ENCODE measurements at places on chromosomes 4 and X. TPM values are rescaled to one million over a fixed set of nuclear protein-coding genes. Genes with fewer than 3 reads are reported as not detected.
A peak's percentile ranks its signal among the peaks of the same experiment; 100 is the strongest.

ARHGAP10 gene
- total RNA-seq: 27.1 TPM

GRCh38 chrX:10851809-10852208 lies 231.4 kb upstream of the MID1 start:
- H3K4me1 ChIP-seq: no peaks in the 10 kb centered on the region
- H3K27ac ChIP-seq: no peak overlapping the region
- no peak overlapping the region for H3K4me3 ChIP-seq
- DNase-seq: no peak
- H3K36me3 ChIP-seq: no peaks in the 10 kb centered on the region

GABRG1 gene
- total RNA-seq: not detected

DNA sequence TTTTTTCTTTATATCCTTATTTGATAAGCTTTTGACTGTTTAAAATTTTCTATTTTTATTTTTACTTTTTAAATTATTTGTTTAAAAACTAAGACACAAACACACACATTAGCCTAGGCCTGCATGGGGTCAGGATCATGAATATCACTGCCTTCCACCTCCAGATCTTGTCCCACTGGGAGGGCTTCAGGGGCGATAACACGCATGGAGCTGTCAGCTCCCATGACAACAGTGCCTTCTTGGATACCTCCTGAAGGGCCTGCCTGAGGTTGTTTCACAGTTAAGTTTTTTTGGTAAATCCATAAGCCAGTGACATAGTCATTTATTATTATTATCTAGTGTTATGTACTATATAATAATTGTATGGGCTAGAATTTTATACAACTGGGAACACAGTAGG lies 85.4 kb upstream of the FAT1 start:
- no peaks in the 10 kb centered on the region for H3K36me3 ChIP-seq
- DNase-seq: no peak
- no peak overlapping the region for H3K27ac ChIP-seq
- H3K27me3 ChIP-seq: no peaks in the 10 kb centered on the region
- no peaks in the 10 kb centered on the region for H3K4me1 ChIP-seq

CORIN gene
- total RNA-seq: 0.08 TPM

DNA sequence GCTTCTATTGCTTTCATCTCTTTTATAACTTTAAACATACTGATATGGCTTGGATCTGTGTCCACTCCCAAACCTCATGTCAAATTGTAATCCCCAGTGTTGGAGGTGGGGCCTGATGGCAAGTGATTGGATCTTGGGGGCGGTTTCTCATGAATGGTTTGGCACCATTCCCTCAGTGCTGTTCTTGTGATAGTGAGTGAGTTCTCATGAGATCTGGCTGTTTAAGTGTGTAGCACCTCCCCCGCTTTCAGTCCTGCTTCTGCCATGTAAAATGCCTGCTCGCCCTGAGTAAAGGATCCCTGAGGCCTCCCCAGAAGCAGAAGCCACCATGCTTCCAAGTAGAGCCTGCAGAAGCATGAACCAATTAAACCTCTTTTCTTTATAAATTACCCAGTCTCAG lies 17.7 kb downstream of the MND1 start:
- no peaks in the 10 kb centered on the region for H3K4me1 ChIP-seq
- no peak overlapping the region for H3K4me3 ChIP-seq
- no peaks in the 10 kb centered on the region for H3K27me3 ChIP-seq
- no peak overlapping the region for H3K27ac ChIP-seq
- no peak for DNase-seq
- no peaks in the 10 kb centered on the region for H3K36me3 ChIP-seq

GRCh38 chr4:62560858-62561257 lies 1360.7 kb downstream of the ADGRL3 start:
- no peaks in the 10 kb centered on the region for H3K27me3 ChIP-seq
- H3K4me1 ChIP-seq: no peaks in the 10 kb centered on the region
- DNase-seq: no peak
- H3K4me3 ChIP-seq: no peak overlapping the region
- H3K36me3 ChIP-seq: no peaks in the 10 kb centered on the region

DNA sequence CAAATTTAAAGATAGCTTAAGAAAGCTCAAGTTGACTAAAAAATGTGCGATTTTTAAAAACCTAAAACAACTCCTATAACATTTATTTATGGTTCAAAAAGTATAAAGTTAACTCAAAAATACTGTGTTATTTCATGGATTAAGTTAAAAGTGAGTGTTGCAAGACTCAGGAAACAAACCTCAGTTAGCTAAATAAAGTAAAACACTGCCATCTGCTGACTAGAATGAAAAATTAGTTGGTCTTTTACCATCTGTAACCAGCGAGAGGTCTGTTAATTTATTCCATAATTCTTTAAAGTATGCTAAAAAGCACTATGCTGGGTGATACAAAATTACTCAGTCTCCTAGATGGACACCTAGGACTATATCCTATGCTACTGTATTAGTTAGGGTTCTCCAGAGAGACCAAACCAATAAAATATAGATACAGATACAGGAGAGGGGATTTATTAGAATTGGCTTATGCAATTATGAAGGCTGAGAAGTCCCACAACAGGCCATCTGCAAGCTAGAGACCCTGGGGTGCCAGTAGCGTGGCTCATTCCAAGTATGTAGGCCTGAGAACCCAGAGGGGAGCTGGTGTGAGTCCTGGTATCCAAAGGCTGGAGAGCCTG lies 4.9 kb upstream of the WDFY3 start:
- no peaks in the 10 kb centered on the region for H3K36me3 ChIP-seq
- no peaks in the 10 kb centered on the region for H3K27me3 ChIP-seq
- H3K4me3 ChIP-seq: no peak overlapping the region
- peaks cover 14% of the 10 kb centered on the region for H3K4me1 ChIP-seq
- no peak overlapping the region for H3K27ac ChIP-seq

- H3K4me1 ChIP-seq: no peaks in the 10 kb centered on the region
- DNase-seq: no peak
- H3K27me3 ChIP-seq: no peaks in the 10 kb centered on the region
- no peak overlapping the region for H3K4me3 ChIP-seq
- no peaks in the 10 kb centered on the region for H3K36me3 ChIP-seq
- no peak overlapping the region for H3K27ac ChIP-seq
These were observed 23.4 kb upstream of the SEC24B start for GRCh38 chr4:109410226-109410625.

DDX53 gene
- not detected for total RNA-seq

DNA sequence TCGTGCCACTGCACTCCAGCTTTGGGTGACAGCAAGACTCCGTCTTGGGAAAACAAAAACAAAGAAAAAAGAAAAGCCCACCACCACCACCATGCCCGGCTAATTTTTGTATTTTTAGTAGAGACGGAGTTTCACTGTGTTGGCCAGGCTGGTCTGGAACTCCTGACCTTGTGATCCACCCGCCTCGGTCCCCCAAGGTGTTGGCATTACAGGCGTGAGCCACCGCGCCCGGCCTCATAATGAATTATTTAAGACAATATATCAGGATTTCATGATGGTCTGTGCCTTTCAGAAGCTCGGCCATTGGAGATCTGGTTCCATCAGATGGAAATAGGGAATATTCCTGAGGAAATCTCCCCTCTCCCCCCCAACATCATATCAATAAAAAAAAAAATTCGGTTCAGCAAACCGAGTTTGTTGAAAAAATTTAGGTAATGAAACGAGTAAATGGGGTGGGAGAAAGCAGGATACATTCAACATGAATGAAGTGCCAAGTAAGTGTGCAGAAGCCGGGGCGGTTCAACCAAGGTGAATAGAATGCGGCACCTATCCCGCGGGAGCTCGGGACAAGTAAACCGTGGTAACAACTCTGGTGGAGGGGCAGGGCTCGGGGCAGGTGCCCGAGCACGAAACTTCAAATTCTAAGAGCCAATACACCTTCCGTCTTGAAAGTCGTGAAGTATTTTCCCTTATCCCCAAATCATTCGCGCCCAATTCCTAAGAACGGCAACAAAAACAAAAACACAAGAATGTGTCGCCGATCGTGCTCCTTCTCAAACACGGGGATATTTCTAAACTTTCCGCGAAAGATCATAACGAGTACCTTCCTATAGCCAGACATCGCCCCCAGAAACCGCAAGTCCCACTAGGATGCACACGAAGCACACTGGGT lies 773 bp upstream of the TXLNG start:
- no peak for DNase-seq
- peak overlapping the region; percentile 46 for H3K27ac ChIP-seq
- peaks cover 28% of the 10 kb centered on the region for H3K4me1 ChIP-seq
- H3K4me3 ChIP-seq: peak overlapping the region; percentile 65

- H3K27ac ChIP-seq: no peak overlapping the region
- H3K4me1 ChIP-seq: no peaks in the 10 kb centered on the region
- H3K4me3 ChIP-seq: no peak overlapping the region
- H3K36me3 ChIP-seq: no peaks in the 10 kb centered on the region
- H3K27me3 ChIP-seq: no peaks in the 10 kb centered on the region
These were observed 1657.4 kb upstream of the IGFBP7 start for GRCh38 chr4:58767598-58767997.

DNA sequence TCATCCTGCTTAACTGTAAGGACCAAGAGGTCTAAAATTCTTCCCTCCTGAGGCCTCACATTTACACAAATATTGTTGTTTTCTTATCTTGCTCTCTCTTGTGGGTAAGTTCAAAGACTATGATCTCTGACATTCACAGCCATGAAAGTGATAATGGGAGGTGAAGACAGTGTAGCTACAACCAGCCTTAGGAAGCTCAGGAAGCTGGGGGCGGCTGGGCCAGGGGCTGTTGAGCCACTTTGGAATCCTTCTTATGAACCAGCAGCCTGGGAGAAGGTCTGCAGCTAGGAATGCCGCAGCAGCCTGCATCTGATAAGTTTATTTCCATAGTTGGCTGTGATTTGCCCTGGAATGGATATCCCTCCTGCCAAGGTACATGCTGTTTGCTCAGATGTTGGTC lies 316.2 kb downstream of the STIM2 start:
- no peaks in the 10 kb centered on the region for H3K4me1 ChIP-seq
- H3K27me3 ChIP-seq: no peaks in the 10 kb centered on the region

AR gene
- 1.3 TPM for total RNA-seq

DNA sequence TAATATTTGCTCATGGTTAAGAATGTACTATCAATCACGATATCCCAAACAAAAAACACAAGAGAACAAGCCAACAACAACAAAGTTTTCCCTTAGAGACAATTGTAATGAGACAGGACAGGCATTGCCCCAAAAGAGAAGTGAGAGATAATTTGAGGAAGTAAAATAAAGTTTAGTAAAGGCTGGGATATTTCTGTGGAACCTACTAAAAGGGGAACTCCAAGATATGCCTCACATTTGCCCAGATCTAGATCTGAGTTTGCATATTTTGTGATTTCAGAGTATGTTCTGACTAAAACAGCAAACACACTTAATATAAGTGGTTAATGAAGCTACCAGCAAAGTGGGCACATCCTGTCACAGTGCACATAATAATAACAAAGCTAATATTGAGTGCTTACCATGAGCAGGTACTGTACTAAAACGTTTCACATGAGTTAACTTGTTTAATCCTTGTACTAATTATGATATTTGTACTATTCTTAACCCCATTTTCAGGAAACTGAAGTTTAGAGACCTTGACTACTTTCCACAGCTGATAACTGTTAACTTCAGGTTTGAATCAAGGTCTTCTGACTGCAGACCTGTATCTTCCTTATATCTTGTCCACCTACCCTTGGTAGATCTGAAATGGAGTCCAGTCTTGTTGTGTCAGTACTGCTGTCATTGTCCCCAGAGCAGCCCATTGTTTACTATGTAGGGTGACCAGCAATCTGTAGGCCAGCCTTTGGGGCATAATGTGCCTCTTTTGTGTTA lies 26.0 kb upstream of the BMP2K start:
- H3K4me3 ChIP-seq: no peak overlapping the region
- DNase-seq: no peak
- no peaks in the 10 kb centered on the region for H3K4me1 ChIP-seq
- H3K27me3 ChIP-seq: no peaks in the 10 kb centered on the region

DNA sequence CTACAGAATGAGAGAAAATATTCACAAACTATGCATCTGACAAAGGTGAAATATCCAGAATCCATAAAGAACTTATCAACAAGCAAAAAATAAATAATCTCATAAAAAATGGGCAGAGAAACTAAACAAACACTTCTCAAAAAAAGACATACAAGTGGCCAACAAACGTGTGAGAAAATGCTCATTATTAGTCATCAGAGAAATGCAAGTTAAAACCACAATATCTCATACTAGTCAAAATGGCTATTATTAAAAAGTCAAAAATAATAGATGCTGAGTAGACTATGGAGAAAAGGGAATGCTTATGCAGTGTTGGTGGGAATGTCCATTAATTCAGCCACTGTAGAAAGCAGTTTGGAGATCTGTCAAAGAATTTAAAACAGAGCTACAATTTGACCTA lies 533.3 kb downstream of the TMA16 start:
- H3K4me3 ChIP-seq: no peak overlapping the region
- no peaks in the 10 kb centered on the region for H3K36me3 ChIP-seq
- no peak for DNase-seq
- H3K4me1 ChIP-seq: no peaks in the 10 kb centered on the region
- H3K27ac ChIP-seq: no peak overlapping the region

CXXC4 gene
- total RNA-seq: not detected

GRCh38 chrX:150897421-150898320 lies 797 bp downstream of the CD99L2 start:
- no peak for DNase-seq
- H3K4me1 ChIP-seq: no peaks in the 10 kb centered on the region

DNA sequence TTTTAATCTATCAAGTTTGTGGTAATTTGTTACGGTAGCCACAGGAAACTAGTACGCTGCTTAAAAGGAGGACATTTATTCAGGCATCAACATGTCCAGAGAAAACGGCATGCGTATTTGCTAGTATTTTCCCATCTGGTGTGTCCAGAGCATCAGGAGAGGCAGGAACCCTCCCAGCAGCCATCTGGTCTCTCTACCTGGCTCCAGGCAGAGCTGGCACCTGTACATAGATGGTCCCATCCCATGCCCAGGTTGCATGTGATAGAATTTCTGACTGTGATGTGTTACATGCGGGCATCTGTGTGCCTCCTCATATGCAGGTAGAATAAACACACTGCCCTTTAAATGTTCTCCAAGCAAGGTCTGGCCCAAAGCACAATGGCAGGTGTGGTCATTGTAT lies 57.9 kb upstream of the PAGE1 start:
- no peak overlapping the region for H3K27ac ChIP-seq
- no peak overlapping the region for H3K4me3 ChIP-seq
- DNase-seq: no peak
- no peaks in the 10 kb centered on the region for H3K36me3 ChIP-seq
- H3K4me1 ChIP-seq: no peaks in the 10 kb centered on the region

LAP3 gene
- 80.5 TPM for total RNA-seq

GRCh38 chr4:70337886-70338420 lies 3.2 kb downstream of the CABS1 start:
- no peaks in the 10 kb centered on the region for H3K36me3 ChIP-seq
- H3K4me3 ChIP-seq: no peak overlapping the region
- no peak overlapping the region for H3K27ac ChIP-seq
- no peaks in the 10 kb centered on the region for H3K4me1 ChIP-seq
- DNase-seq: no peak
